NCI-H187 (cell line): ENCODE measurements at places on chromosomes 2 and 18.

GRCh38 chr2:152466980-152467676, 132.2 kb downstream of the FMNL2 start:
- DNase-seq: no peak

DNA sequence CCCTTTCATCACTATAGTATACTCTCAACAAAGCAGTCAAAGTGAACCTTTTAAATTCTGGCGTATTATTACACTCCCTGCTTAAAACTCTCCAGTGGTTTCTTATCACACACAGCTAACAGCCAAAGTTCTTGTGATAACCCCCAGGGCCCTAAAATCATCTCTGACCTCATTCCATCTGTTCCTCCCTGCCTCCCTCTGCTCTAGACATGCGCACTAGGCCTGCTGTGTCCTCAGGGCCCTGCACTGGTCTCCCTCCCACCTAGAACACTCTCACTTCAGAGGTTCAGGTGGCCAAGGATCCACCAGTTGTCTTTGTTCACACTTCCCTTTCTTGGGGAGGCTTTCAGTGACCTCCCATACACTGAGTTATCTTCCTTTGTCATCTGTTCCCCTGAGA, 603.4 kb downstream of the DSC3 start:
- no peak for DNase-seq

GRCh38 chr18:54843314-54843713, 15.0 kb downstream of the RAB27B start:
- DNase-seq: no peak

DNA sequence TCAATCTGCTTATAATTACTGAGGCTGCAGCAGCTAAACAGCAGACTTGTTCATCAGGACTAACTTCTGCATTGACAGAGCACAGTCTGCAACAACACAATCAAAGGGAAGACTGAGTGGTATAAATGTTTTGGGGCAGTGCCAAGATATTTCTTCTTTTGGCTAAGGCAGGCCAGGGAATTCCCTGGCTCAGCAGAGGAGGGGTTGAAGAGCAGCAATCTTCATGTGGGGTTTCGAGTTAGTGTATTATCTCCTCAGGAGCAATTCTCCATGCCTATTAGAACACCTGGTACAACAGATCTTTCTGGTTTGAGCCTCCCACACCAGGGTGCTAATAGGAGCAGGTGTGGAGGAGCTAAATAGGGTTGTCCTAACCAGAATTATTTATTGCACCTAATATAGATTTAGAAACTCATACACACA, 103.0 kb upstream of the STK17B start:
- DNase-seq: no peak

DNA sequence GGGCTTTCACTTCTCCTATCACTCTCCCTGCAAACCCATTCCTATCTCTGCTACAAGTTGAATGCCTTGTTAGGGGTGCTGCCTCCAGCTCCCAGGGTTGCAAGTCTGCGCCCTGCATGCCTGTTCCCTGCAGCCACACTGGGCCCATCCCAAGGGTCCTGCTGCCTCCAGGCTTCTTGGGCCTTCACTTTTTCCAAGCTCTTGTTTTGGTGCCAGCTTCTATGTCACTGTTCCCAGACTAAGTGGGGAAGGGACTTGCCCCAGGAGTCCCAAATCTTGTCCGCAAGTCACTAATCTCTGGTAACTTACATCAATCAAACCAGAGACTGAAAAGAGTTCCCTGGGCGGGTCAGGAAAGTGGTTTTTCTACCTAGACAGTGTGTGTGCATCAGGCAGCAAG, 65.4 kb downstream of the ZCCHC2 start:
- no peak for DNase-seq

DNA sequence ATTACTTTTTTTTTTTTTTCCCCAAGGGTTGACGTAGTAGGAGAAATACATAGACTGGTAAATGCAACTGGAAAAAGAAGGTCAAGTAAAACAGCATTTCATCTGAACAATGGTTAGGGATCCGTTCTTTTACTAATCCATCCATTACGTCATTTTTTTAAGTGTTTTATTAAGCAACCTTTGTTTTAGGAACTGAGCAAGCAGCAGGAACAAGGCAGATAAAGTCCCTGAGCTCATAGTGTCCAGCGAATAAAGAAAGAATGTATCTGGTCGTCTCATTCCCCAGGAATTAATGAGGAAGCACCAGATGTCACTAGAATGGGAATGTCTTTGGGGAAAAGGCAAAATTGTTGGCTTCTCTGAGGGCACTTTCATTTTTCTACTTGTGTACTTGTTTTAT, 842.4 kb downstream of the TDRD15 start:
- DNase-seq: no peak
